ENCODE measurements at places on chromosomes 16 and 17. TPM values are rescaled to one million over a fixed set of nuclear protein-coding genes. Genes with fewer than 3 reads are reported as not detected.

DNA sequence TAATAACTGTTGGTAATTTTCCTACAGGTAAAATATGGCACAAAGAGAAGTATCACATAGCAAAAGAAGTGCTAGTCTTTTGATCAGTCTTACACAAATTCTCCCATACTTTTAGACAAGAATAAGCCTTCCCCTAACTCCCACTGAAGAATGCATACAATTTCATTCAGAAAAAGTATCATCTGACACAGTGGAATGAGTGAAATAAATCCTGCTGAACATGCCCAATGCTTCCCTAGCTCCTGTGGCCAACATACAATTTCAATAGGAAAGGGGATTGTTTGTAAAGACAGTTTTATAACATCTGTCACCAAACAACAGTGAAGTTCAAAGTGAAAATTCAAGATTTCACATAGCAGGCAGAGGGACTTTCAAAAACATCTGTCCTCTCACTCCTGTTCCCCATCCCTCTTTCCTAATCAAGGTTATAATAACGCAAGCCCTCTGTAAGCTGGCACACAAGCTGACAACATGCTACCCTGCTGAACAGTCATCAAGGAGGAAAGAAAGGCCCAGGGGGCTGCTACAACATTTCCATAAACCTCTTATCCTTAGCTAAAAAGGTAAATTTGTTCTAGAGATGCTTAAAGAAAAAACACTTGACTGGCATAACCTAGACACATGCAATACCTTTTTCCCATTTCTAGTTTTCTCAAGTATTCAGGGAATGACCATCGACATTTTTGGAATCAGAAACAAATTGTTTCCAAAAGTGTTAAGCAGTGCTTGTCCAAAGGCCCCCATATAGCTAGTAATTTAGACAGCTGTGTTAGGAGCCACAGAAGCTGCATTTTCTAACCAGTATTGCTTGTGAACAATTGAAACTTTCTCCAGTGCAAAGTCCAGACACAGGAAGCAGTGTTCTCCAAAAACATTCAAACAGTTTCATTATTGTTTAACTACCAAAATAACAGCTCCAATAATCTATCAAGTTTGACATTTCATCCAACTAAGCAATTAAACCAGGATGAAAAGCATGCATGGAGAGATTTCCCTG is 11.5 kb upstream of the RFFL start:
- no peaks in the 10 kb centered on the region for H3K27me3 ChIP-seq
- peaks cover 9% of the 10 kb centered on the region for H3K36me3 ChIP-seq
- peaks cover 69% of the 10 kb centered on the region for H3K4me1 ChIP-seq
- no peak for DNase-seq
- peak overlapping the region; percentile 17 for H3K4me3 ChIP-seq

Gene ANKRD40CL
- not detected for total RNA-seq

DNA sequence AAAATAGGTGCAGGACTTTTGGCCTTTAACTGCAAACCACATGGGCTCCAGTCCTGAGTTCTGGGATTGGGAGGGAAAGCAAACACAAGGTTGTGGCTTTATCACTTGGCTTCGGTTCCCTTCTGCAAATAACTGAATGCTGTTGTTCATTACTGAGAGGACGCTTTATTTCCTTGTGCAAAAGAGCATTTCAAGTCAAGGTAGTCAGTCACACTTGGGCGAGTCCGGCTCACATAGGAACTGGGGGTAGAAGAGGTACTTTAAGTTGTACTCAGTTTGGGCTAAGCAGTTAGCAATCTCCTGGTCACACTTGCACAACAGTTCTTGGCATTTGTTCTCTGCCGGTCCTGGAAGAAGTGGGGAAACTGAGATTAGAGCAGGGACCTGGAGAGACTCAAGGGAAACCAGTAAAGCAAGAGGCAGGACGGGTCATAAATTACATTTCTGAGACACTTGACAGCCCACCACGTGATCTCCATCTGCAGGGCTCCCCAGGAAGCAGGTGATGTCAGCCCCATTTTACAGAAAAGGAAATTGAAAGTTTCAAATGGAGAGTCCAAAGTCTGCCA is 21.6 kb downstream of the PLA2G10 start:
- H3K4me3 ChIP-seq, result no peak overlapping the region
- peak; percentile 19 for DNase-seq
- H3K36me3 ChIP-seq, result peaks cover 15% of the 10 kb centered on the region
- peaks cover 4% of the 10 kb centered on the region for H3K4me1 ChIP-seq
- no peaks in the 10 kb centered on the region for H3K27me3 ChIP-seq

Gene TMEM238L
- not detected for total RNA-seq

GRCh38 chr16:55672471-55672870 is 16.7 kb downstream of the SLC6A2 start:
- peaks cover 4% of the 10 kb centered on the region for H3K27me3 ChIP-seq
- no peaks in the 10 kb centered on the region for H3K4me1 ChIP-seq
- no peak overlapping the region for H3K4me3 ChIP-seq
- DNase-seq, result no peak

Gene C17orf78
- not detected for total RNA-seq

GRCh38 chr16:72142476-72142875 is 29.5 kb downstream of the PMFBP1 start:
- H3K36me3 ChIP-seq, result no peaks in the 10 kb centered on the region
- H3K27ac ChIP-seq, result no peak overlapping the region
- DNase-seq, result no peak
- no peaks in the 10 kb centered on the region for H3K4me1 ChIP-seq
- no peak overlapping the region for H3K4me3 ChIP-seq

DNA sequence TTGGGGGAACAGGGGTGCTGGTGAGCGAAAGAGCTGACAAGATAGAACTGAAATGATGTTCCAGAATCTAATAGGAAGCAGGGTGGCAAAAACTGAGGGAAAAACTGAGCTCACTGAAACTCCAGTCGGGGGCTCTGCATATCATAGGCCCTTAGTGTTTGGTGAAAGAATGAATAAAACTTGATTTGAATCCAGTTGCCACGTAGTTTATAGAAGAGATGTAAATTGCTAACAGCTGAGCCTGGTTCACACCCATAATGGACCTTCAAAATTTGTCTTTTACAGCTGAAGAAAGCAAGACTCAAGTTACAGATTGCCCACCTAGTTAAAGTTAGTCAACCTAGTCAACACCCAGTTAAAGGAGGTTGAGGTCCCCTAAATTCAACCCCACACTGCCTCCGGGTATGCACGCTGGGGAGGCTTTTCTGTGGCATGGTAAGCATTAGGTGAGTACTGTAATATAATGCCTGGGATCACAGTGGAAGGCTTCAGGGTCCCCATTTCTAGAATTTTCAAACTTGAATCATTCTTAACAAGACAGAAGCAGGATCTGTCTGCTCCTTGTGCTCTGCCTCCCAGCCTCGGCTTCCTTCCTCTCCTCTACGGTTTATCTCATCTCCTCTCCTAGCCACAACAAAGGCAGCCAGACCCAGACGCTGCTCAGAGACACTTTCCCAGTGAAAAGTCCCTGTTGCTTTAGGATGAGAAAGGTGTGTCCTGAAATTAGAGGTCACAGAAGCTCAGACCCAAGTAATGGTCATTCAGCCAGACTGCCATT is 26.9 kb upstream of the SUPT4H1 start:
- DNase-seq, result no peak
- H3K27me3 ChIP-seq, result no peaks in the 10 kb centered on the region
- H3K36me3 ChIP-seq, result no peaks in the 10 kb centered on the region
- H3K4me3 ChIP-seq, result peak overlapping the region; percentile 18
- peaks cover 41% of the 10 kb centered on the region for H3K4me1 ChIP-seq

DNA sequence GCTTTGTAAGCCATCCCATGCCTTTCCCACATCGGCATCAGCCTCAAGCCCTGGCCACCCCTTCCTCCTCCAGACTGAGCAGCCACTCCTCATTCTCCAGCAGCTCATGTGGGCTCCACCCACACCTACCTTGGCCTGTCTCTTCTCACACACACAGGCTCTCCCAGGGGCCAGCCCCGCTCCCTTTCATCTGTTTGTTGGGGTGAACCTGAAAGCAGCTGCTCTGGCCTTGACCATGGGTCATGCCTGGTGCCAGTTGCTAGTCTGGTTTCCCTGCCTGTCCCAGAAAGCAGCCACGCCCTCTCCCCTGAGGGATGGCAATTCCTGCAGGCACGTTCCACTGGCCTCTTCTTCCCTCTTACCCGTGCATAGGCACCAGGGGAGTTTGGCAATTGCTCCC is 11.4 kb upstream of the TMEM238L start:
- H3K27ac ChIP-seq, result no peak overlapping the region
- peaks cover 3% of the 10 kb centered on the region for H3K27me3 ChIP-seq
- no peak overlapping the region for H3K4me3 ChIP-seq
- no peaks in the 10 kb centered on the region for H3K4me1 ChIP-seq
- no peaks in the 10 kb centered on the region for H3K36me3 ChIP-seq

Gene RCVRN
- total RNA-seq, result not detected

DNA sequence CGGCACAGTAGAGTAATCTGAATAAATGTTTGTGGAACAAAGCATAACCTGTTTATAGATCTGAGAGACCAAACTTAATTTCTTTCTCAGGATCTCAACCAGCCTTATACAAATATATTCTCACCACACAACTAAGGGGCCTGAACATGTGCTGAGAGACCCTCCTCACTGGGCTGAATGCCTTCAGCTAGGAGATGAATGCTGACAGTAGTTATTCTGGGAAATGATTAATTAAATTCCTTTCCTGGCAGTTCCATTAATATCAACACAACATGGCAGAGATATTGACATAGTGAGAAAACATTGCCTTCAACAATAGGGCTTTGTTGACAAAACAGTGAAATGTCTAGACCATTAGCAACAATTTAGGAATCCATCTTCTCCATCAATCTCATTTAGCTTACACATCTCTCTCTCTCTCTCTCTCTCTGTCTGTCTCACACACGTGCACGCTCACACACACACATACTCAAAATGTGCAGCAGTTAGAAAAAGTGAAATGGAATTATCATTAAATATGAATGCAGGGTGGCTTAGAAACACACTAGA is 780.8 kb upstream of the CDH8 start:
- no peak overlapping the region for H3K4me3 ChIP-seq
- no peaks in the 10 kb centered on the region for H3K27me3 ChIP-seq
- no peak overlapping the region for H3K27ac ChIP-seq
- H3K4me1 ChIP-seq, result no peaks in the 10 kb centered on the region

Gene TLCD1
- 9.5 TPM for total RNA-seq

DNA sequence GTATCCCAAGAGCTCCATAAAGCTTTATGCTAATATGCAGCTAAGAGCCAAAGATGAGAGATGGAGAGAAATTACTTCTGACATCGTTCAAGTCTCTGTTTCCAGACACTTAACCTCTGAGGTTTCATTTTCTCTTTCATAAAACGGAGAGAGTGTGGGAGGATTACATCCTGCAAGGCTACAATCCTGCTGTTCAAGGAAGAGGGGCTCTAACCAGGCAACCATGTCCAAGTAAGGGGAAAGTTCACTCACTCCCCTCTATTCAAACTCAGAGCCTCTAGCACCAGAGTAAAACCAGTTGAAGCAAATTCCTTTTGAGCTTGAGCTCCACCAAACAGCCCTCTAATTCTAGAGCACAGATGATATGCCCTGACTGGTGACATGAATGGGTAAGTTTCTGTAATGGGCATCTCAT is 397.4 kb downstream of the NPIPA8 start:
- H3K4me1 ChIP-seq, result peaks cover 12% of the 10 kb centered on the region
- no peaks in the 10 kb centered on the region for H3K36me3 ChIP-seq
- no peak for DNase-seq
- H3K27ac ChIP-seq, result no peak overlapping the region
- peaks cover 2% of the 10 kb centered on the region for H3K27me3 ChIP-seq

DNA sequence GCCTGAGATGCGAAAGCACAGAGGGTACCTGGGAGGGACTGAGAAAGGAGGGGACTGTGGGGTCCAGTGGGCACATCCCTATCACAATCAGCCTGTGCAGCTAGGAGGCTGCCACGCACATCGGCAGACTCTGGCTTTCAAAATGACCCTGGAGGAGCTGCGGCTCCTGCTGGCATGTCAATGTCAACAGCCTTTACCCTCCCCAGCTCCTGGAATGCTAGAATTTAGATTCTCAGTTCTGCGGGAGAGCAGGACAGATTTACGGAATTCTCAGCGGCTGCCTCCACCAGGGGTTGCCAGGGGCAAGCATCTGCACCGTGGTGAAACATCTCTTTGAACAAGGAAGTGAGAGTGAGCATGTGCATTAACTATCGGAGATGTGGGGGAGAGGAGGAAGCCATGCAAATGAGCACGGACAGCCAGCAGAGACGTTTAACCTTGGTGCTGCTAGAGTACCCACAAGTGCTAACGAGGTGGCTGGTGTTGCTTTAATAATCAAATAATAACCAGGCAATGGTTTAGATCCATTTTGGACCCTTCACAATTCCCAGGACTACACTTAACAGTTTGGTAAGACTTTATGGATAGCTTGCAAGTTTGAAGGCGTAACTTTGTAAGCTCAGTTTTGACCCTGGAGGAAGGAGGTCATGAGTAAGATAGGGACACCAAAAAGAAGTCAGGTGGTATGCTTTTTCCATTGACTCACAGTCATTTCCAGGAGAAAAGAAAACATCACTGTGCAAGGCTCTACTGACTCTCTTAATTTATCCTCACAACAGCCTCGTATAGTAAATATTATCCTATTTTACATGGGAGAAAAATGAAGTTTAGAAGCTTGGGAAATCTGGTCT is 54.1 kb downstream of the XYLT1 start:
- peak; percentile 73 for DNase-seq
- peak overlapping the region; percentile 94 for H3K27ac ChIP-seq
- peaks cover 48% of the 10 kb centered on the region for H3K4me1 ChIP-seq
- H3K27me3 ChIP-seq, result no peaks in the 10 kb centered on the region
- peaks cover 3% of the 10 kb centered on the region for H3K36me3 ChIP-seq
